Small intestine (tissue), 16 donors: ENCODE measurements at places on chromosomes 5 and 9. TPM values are rescaled to one million over a fixed set of nuclear protein-coding genes. Genes with fewer than 3 reads are reported as not detected.

Gene OR1L6
- not detected for polyA plus RNA-seq

Gene RGS7BP
- polyA plus RNA-seq: 1.3 TPM

DNA sequence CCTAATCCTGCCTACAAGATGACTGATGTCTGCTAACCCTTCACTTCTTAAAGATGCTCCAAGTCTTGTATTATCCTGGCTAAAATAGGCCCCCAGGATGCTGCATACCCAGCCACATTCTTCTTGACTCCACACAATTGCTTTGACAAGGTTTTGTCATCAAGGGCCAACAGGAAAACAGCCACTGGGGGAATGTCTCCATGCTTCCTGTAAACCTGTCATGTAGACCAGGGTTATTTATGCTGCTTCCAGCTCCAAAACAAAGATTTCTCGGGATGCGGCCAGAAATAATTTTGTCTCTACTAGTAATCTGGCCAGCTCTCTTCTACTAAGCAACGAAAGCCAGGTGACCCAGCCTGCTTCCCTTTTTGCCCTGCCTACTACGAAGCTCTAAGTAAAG, 53.8 kb downstream of the SHB start:
- DNase-seq: no peak
- peaks cover 68% of the 10 kb centered on the region for H3K36me3 ChIP-seq
- H3K4me3 ChIP-seq: no peak overlapping the region
- H3K4me1 ChIP-seq: no peaks in the 10 kb centered on the region
- H3K27ac ChIP-seq: no peak overlapping the region

DNA sequence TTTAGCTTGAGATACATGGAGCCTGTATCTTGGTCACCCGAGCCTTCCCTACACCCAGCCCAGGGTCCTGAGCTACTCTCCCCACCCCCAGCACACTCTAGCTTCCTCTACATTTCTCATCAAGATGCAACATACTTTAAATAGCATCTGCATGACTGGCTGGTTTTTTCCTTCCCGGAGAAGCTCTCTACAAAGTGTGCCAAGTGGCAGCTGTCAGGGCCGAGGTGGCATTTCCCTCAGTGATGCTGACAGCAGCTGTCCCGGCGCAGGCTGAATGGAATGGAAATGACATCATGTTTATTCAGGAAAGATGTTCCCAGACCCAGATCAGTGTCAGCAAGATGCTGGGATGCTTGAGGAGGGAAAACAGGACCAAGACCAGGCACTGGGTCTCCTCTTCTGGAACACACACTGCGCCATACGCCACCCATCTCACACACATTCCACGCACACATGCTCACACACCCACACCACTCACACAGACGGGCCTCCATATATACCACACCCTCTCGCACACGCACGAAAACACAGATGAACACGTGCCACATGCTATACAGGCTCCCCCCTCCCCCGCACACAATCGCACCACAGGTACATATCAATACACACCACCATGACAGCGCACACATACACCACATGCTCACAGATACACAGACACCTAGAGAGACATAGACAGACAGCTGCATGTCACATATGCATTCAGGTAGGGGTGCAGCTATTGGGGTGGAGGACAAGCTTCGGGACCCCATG, 67.8 kb downstream of the LHX2 start:
- no peaks in the 10 kb centered on the region for H3K27me3 ChIP-seq
- H3K27ac ChIP-seq: no peak overlapping the region
- no peak for DNase-seq
- no peak overlapping the region for H3K4me3 ChIP-seq
- no peaks in the 10 kb centered on the region for H3K36me3 ChIP-seq
- H3K4me1 ChIP-seq: no peaks in the 10 kb centered on the region

- H3K27me3 ChIP-seq: no peaks in the 10 kb centered on the region
- no peak for DNase-seq
- no peak overlapping the region for H3K27ac ChIP-seq
- no peaks in the 10 kb centered on the region for H3K4me1 ChIP-seq
- H3K4me3 ChIP-seq: no peak overlapping the region
Measured at GRCh38 chr5:2282034-2282690, 399.4 kb upstream of the IRX4 start.

- no peaks in the 10 kb centered on the region for H3K36me3 ChIP-seq
- H3K27me3 ChIP-seq: no peaks in the 10 kb centered on the region
- no peaks in the 10 kb centered on the region for H3K4me1 ChIP-seq
Measured at GRCh38 chr5:94788527-94788926, 170.1 kb downstream of the SLF1 start.

- peaks cover 8% of the 10 kb centered on the region for H3K36me3 ChIP-seq
- H3K4me3 ChIP-seq: no peak overlapping the region
- DNase-seq: no peak
- H3K27ac ChIP-seq: no peak overlapping the region
- H3K4me1 ChIP-seq: no peaks in the 10 kb centered on the region
Measured at GRCh38 chr9:120484162-120484561, 95.8 kb downstream of the CDK5RAP2 start.
